RPMI7951 (cell line): ENCODE measurements at places on chromosomes 2 and 18. TPM values are rescaled to one million over a fixed set of nuclear protein-coding genes. Genes with fewer than 3 reads are reported as not detected.

GRCh38 chr2:188399159-188399558 is 107.5 kb downstream of the GULP1 start:
- DNase-seq = peak; percentile 64

DNA sequence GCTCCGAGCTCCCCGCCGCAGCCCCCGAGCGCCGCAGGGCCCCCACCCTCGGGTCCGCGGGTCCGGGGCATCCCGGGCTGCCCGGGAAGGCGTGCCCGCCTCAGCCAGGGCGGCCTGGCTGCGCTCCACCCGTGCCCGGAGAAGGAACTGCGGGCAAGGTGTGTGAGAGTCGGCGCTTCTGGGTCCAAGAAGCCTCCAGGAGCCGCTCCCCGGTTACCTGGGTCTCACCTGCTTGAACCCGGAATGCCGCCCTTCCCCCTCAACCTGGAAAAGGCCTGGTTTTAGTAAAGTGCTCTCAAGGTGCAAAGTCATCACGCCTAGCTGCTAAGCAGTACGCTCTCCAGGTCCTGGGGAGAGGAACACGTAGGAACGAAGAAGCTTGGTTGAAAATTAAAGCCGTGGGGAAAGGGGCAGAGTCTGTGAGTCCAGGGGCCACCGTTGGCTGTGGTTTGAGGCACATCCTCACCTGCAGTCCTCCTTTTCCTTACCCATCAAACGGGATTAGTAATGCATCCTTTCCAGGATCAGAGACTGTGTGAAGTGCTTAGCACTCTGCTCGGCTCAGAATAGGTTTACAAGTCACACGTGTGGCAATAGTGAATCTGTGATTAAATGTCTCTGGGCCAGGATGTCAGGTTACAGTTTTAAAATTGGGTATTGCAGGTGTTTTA is 1.2 kb downstream of the ASAP2 start:
- no peak for DNase-seq

- DNase-seq = no peak
Measured at GRCh38 chr2:19937004-19937403, 35.2 kb upstream of the TTC32 start.

GRCh38 chr2:220228310-220229006 is 601.0 kb downstream of the SLC4A3 start:
- peak; percentile 99 for DNase-seq

GRCh38 chr18:41967680-41968079 is 12.6 kb downstream of the PIK3C3 start:
- no peak for DNase-seq

GRCh38 chr2:129318581-129319421 is 660.7 kb upstream of the RAB6C start:
- peak; percentile 60 for DNase-seq

- DNase-seq = no peak
Measured at GRCh38 chr2:241768251-241768711, 8.3 kb upstream of the GAL3ST2 start.

GRCh38 chr18:49028091-49028490 is 77.3 kb upstream of the SMAD7 start:
- DNase-seq = no peak

The SATB2 gene
- 10.9 and 11.8 TPM in 2 replicates for total RNA-seq
